ENCODE measurements at places on chromosomes 4 and X. TPM values are rescaled to one million over a fixed set of nuclear protein-coding genes. Genes with fewer than 3 reads are reported as not detected.

Gene USP26
- not detected for total RNA-seq

Gene ADAMTS3
- 1.6 TPM for total RNA-seq

Gene MTMR8
- not detected for total RNA-seq

Gene PRRG3
- 2.1 TPM for total RNA-seq

Gene PAGE2B
- total RNA-seq: not detected

Gene OTC
- total RNA-seq: not detected

Gene ACSL4
- total RNA-seq: 90.0 TPM

Gene TMEM31
- total RNA-seq: not detected

Gene NSUN7
- not detected for total RNA-seq

Gene CXCL11
- not detected for total RNA-seq

Gene TCP11X2
- total RNA-seq: not detected

Gene PCYT1B
- under 0.01 TPM for total RNA-seq

Gene AMMECR1
- 6.1 TPM for total RNA-seq

Gene TCEAL6
- total RNA-seq: not detected

Gene FATE1
- not detected for total RNA-seq

Gene FAM149A
- total RNA-seq: 2.3 TPM
